NCI-H748 treated with DMSO at 0.1 percent for 48 hours (cell line): ENCODE measurements at places on chromosomes 13 and 19.

GRCh38 chr13:24269821-24270220 is 39.6 kb upstream of the C1QTNF9 start:
- DNase-seq: no peak

DNA sequence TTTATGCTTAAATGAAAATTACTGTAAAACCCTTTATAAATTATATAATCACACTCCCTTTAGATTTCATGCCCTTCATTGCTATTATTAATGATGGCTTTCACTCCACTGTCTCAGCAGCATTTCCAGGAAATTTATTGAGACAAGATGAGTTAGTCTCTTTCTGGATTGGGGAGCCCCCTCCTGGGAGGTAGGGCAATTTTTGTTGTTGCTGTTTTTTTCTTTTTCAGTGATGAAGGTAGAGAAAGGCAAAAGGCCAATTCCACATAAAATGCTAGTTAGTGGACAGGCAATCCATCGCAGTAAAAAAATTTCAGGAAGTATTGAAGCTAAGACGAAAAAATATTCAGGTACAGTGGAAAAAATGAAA is 80.2 kb downstream of the TEX26 start:
- DNase-seq: no peak

- DNase-seq: no peak
These were observed 25.2 kb downstream of the CPT1C start for GRCh38 chr19:49716154-49716553.

- no peak for DNase-seq
These were observed 513.6 kb downstream of the IRS2 start for GRCh38 chr13:109272595-109273325.

DNA sequence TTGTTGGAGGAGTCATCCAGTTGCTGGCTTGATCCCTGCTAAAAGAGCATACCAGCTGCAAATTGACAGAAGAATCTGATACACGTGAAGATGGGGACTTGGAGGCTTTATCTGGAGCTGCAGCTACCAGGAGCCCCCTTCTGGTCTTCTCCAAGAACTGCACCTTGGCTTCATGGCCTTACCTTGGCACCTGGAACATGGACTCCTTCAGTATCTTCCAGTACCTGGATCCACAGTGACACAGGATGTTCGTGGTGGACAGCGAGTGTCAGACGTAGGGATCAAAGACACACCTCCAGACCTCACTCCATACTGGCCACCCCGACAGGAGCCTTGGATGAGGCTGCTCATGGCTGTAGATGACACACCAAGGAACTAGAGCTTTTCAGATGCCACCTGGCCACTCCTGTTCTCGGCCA is 9.9 kb upstream of the ACSBG2 start:
- peak; percentile 68 for DNase-seq

DNA sequence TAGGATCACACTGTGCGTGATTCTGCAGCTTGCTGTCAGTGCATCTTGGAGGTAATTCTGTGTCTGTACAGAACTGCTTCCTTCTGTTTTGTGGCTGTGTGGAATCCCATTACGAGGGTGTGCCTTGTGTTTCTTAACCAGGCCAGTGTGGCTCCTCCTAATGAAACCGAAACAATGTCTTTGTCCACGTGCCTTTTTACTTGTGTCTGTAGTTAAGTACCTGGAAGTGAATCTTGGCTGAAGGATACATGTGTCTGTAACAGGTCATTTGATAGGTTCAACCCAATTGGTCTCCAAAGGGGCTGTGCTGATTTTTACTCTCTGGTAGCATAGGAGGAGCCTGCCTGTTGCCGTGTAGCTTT is 13.1 kb downstream of the NOP53 start:
- DNase-seq: no peak

DNA sequence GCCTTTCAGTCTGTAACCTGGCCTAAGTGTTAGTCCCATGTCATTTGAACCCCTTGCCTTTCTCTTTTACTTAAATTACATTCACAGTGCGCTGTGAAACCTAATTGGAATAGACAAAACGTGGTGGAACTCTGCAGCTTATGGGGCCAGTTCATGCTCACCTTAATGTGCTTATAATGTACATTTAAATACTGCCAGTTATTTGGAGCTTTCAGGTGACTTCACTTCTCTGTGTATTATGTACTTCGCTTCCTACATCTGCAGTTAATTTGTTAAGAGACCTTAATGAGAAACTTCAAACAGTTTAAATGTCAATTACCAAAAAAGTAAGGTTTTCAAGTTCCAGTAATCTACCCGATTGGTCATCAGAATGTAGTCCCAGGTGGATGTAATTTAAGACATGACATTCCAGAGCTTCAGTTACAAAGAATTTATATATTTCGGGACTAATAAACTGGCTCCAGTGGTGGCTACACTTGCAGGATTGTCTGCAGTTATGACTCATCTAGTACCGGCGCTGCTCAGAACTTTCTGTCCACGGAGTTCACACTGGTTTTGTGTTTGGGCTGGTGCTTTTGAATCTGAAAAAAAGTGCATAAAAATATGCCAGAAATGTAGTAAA is 125.3 kb downstream of the TM9SF2 start:
- DNase-seq: no peak

DNA sequence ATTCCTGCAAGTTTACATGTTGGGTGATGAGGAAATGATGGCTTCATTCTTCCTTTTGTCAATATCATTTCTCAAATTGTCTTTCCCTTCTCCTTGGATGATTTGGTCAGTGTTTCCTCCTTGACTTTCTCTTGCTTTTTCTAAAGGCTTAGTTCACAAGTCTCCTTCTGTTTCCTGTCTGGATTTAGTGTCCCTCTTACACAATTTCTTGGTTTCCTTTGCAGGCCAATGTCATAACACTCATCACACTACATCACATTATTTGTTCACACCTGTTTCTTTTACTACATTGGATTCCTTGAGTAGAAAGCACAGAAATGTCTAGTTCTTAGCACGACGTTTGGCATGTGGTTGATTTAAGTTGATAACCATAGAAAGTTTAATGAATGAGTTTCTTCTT is 490.7 kb downstream of the TDRD3 start:
- no peak for DNase-seq

DNA sequence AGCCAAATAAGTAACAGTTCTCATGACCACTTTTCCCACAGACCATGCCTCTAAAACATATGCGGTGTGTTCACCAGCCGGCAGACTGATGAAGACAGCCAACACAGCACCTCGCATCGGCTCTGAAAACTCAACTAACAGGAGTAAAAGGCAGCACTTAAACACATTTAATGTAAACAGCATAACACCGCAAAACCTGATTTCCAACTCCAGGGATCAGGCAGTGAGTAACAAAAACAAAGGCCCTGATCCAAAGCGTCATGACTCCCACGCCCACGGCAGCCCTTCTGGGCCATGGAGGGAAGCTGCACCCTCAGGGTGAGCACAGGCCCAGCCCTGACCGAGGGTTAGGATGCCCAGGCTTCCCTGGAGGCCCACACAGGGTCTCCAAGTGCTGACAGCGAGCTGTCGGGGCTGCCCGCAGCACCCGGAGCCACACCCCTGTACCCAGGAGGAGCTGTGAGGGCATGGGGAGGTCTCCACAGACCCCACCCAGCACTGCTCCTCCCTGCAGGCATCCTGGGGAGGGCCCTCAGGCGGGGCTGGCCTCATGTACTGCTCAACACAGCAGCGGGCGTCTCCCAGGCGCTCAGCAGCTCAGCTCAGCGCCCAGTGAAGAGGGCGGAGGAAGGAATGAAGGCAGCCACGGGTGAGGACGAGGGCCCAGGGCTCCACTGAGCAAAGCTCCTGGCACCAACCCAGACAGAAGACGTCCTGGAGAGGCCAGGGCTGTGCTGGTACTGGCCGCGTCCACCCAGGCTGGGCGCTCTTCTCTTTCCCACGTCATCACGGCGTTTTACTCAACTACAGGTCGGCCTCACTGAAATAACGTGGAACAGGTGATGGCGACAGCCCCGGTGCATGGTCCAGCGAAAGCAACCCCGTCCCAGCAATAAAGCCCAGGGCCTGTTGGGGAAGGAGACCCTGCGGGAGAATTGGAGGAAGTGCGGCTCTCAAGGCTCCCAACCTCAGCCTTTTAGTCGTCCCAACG is 53.7 kb downstream of the RASA3 start:
- no peak for DNase-seq

DNA sequence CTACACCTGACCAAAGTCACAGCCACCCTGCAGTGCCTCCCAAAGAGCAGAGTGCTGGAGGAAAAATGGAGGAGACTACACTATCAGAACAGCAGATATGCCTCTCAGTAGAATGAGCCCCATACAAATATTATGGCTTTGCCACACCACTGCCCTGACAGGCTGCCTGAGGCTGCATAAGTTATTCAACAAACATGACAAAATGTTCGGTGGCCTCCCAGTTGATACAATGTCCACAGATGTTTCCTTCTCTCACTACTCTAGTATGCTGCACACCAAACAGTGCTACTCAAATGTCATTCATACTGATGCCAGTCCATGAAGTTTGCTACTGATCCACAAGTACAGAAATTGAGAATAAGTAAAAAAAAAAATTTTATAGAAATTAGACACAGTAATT is 41.0 kb downstream of the N4BP2L2 start:
- no peak for DNase-seq

DNA sequence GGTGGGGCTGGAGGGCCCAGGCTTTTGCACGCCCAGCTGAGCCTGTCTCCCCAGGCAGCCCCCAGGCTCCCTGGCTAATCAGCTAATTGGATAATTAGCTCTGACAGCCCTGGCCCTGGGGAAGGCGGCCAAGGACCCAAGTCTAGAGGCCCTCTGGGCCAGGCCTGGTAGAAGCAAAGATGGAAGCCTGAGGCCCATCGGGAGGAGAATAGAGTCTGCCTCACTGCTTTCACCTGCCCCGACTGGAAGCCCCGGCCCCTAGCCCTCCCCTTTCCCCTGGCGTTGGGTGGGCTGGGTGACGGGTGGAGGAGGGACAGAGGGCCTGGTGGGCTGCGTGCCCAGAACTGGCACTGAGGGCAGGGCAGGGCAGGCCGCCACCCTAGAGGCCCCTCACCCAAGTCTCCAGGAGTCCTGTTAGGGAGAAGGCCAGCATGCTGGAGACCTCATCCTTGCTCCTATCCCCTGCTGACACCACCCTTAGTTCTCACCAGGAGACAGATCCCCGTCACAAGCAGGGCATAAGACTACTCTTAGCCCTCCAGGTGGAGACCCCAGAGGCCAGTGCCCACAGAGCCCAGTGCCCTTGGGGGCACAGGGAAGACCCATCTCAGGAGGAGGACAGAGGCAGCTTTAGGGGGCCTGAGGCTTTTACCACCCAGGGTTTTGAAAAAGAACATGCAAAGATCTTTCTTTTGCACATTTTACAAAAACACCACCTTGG is 12.0 kb downstream of the LYL1 start:
- no peak for DNase-seq

- no peak for DNase-seq
These were observed 5.3 kb upstream of the HCN2 start for GRCh38 chr19:584240-585001.

GRCh38 chr13:92574499-92574898 is 652.1 kb upstream of the GPC6 start:
- no peak for DNase-seq

- no peak for DNase-seq
These were observed 9.5 kb downstream of the KMT2B start for GRCh38 chr19:35727053-35727955.

GRCh38 chr19:45508417-45508860 is 1.2 kb downstream of the VASP start:
- peak; percentile 59 for DNase-seq

GRCh38 chr13:91664039-91664438 is 265.6 kb downstream of the GPC5 start:
- DNase-seq: no peak

DNA sequence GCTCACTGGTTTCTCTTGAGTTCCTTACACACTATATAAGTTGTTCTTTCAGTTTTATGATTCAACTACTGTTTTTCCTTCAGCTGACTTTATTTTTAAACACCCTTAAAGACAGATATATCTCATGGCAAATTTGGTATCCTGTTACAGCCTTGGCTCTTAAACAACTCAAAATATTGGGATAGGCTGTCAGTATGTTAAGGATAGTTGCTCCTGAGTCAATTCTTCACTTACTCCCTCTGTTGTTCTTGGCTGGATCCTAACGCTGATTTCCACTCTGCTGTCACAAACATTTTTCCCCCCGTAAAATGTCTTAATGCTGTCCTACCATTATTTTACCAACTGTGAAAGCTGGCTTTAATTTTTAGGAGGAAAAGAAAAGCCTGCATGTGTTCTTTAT is 1.2 kb downstream of the KCNRG start:
- DNase-seq: no peak

GRCh38 chr13:30052120-30052519 is 201.7 kb upstream of the UBL3 start:
- no peak for DNase-seq

DNA sequence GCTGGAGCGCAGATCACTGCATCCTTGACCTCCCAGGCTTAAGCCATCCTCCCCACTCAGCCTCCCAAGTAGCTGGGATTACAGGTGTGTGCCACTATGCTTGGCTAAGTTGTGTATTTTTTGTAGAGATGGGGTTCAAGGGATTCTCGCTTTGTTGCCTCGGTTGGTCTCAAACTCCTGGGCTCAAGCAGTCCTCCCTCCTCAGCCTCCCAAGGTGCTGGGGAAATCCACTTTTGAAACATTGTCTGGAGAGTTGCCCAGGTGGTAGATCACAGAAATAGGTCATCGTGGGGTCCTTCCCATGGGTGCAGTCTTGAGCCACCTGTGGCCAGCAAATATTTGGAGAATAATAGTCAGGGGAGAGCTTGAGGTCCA is 5.2 kb downstream of the LDLR start:
- DNase-seq: no peak

DNA sequence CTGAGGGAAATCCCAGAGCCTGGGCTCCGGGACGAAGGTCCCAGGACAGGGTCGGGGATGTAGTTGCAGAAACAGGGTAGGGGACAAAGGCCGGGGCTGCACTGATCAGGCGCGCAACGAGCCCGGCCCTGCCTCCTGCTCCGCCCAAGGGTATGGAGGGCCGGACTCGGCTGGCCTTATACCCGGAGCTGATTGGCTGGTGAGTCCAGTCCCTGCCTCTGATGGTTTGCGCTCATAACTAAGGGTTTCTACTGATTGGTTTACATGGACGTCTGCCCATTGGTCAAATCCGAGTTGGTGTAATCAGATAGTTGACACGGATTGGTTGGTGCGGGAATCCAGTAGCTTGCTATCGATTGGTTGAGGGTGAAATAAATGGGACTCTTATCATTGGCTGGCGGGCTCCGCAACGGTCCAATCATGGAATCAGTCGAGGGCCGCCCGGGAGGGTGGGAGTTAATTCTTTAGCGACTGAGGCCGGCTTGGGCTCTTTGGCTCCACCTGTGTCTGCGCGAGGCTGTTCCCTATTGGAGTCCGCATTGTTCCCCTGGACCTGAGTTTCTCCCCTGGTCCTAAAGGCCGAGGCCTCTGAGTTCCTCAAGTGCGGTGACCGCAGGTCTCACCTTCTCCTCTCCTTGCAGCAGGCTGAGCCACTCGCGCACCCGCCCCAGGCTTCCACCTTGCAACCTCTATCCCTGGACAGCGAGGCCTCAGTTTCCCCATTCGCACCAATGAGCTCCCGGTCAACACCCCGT is 570 bp upstream of the MPND start:
- peak; percentile 98 for DNase-seq
